Tibial artery (tissue), 4 donors: ENCODE measurements at places on chromosomes 1 and 21.

GRCh38 chr21:33661146-33661545, 18.8 kb downstream of the ITSN1 start:
- H3K27me3 ChIP-seq: no peaks in the 10 kb centered on the region
- H3K36me3 ChIP-seq: no peaks in the 10 kb centered on the region
- H3K27ac ChIP-seq: peak overlapping the region; percentile 63
- H3K4me1 ChIP-seq: no peaks in the 10 kb centered on the region
- no peak overlapping the region for H3K4me3 ChIP-seq

DNA sequence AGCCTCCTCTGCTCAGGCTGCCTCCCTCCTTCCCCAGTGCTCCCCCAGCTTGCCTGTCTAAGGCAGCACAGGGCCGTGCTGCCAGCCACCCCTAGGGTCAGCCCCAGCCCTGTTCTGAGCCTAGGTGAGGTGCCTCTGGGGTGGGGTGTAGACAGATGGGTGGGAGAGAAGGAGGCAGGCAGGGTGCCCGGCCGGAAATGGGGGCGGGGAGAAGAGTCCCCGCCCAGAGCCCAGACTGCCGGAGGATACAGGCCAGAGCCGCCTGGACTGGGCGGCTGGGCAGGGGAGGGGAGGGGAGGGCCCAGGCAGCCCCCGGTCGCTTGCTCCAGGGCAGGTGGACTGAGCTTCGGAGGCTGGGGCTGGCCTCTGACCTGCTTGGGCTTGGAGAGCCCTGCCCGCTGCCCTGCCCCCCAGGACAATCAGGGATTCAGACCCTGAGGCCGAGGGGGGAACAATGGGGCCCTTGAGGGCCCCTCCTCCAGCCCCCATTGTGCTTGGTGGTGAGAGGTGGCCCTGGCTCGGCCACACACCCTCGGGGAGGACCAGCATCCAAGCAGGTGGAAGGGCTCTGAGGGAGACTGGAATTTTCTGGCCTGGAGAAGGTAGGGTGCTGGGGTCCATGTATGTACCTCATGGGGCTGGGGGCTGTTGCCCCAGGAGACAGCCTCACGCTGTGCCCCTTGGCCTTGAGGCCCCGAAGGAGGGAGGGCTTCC, at the start of gene GJC2:
GJC2 (plus strand) TSS at position 525 of the 714 bp plus-strand sequence. CDS start 7,829 bp downstream, outside the sequence.
- H3K4me3 ChIP-seq: peak within 1 kb of the TSS; percentile 12
- H3K36me3 ChIP-seq: peaks cover 49% of the 10 kb centered on the region
- no peaks in the 10 kb centered on the region for H3K27me3 ChIP-seq
- H3K27ac ChIP-seq: peak within 1 kb of the TSS; percentile 69
- peaks cover 9% of the 10 kb centered on the region for H3K4me1 ChIP-seq
- peak; percentile 20 for DNase-seq

DNA sequence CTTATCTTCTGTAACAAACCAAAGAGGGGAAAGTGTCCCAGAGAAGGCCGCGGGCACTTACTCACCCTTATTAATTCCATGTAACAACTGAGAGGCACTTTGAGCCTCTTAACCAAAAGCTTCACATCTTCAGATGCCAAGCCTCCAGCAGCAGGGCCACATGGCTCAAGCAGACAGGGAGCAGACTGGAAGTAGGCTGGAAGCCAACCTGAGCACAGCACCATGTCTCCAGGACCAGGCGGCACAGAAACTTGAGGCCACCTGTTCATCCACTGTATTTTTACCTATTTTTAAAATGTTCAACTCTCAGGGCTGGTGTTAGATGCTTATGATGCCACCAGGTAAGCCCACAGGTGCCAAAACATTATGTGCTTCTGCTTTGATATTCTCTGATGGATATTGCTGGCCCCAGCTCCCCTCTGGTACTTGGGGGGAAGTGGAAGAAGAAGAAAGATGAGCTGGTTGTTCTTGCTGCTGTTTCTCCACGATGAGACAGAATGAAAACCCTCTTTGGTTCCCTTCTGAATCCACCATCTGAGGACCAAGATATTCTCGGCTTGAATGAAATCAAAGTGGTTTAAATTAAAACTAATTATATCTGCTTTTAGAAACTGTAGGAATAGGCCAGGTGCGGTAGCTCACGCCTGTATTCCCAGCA, 30.6 kb upstream of the SDE2 start:
- H3K4me3 ChIP-seq: no peak overlapping the region
- peaks cover 3% of the 10 kb centered on the region for H3K4me1 ChIP-seq
- no peak overlapping the region for H3K27ac ChIP-seq
- no peaks in the 10 kb centered on the region for H3K36me3 ChIP-seq

DNA sequence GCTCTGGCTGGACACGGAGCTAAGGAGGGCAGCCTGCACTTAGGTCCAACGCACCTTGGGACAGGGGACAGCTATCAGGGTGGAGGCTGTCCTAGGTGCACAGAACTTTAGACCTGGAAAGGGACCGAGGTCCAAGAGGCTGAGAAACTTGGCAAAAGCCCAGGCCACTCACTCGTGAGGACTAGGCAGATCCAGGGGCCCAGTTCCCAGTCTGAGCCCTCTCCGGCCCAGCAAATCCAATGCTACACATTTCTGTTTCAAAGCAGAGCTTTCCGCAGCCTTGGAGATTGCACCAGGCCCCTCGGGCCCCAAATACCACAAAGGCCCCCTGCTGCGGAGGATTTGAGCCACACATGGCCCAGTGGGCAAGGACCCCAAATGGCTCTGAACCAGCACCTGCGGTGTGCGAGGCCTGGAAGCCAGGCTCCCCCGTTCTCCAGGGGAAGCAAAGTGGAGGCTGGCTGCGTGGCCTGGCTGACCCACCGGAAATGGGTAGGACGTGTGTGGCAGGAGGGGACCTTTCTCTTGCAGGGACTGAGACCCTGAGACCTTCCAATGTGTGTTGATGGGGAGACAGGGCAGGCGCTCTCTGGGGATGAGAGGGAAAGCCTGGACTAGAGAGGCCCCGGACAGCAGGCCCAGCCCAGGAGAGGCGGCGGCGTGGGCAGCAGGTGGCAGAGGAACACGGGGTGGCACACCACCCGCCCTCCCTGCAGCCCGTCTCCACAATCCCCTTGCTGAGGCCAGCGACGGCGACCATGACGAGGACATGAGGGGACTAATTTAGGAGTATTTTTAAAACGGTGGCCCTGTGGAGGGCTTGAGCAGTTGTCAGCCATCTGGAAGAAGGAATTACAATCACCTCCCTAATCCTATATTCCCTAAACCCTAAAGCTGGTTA, 118.7 kb downstream of the CASZ1 start:
- no peaks in the 10 kb centered on the region for H3K27me3 ChIP-seq
- peaks cover 84% of the 10 kb centered on the region for H3K4me1 ChIP-seq
- H3K36me3 ChIP-seq: no peaks in the 10 kb centered on the region
- H3K4me3 ChIP-seq: no peak overlapping the region
- DNase-seq: no peak
- H3K27ac ChIP-seq: peak overlapping the region; percentile 78

DNA sequence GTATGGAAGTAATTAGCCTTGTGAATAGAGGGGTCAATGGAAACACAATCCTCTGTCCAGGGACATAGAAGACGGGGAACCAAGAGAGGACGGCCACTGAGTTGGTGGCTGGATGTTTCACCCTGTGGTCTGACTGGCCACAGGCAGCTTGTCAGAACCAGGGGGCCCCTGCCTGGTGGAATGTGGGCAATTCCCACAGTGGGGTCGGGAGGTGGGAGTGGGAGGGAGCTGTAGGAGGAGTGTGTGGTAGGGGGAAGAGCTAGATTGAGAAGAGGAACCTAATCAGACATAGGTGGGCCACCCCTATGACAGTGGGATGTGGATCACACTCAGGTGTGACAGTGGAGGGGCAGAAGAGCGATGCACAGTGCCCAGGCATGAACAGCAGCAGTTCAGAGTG, 31.3 kb downstream of the TRIM62 start:
- H3K4me1 ChIP-seq: no peaks in the 10 kb centered on the region
- no peak for DNase-seq
- H3K27me3 ChIP-seq: no peaks in the 10 kb centered on the region
- peaks cover 42% of the 10 kb centered on the region for H3K36me3 ChIP-seq

GRCh38 chr1:179329862-179330261, 35.9 kb upstream of the AXDND1 start:
- no peak overlapping the region for H3K27ac ChIP-seq
- H3K36me3 ChIP-seq: no peaks in the 10 kb centered on the region
- no peaks in the 10 kb centered on the region for H3K27me3 ChIP-seq
- H3K4me3 ChIP-seq: no peak overlapping the region
- DNase-seq: no peak

DNA sequence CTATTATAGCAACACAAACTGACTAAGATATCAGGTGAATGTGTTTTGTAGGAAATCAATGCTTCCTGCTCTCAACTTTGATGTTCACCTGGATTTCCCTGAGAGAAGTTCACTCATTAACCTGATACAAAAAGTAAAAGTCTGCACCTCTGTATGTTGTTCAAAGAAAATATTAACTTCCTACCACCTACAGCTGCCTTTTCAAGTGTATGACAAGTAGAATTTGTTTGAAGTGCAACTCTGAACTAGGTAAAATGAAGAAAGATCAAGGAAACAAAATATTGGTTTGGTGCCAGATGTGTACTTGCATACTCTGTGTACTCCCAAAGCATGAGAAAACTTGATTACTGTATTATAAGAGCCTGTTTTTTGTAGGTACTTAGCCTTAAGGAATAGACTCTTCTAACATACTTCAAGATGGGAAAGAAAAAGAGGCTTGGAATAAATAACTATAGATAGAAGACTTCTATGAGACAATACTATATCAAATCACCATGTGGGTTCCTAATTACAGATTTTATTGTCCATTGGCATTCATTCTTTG, 193.4 kb downstream of the APP start:
- peaks cover 51% of the 10 kb centered on the region for H3K36me3 ChIP-seq
- no peaks in the 10 kb centered on the region for H3K27me3 ChIP-seq
- H3K4me1 ChIP-seq: no peaks in the 10 kb centered on the region
- no peak for DNase-seq
- no peak overlapping the region for H3K27ac ChIP-seq
- no peak overlapping the region for H3K4me3 ChIP-seq

GRCh38 chr1:89484092-89485038, 40.3 kb upstream of the LRRC8B start:
- H3K27ac ChIP-seq: no peak overlapping the region
- DNase-seq: no peak
- no peaks in the 10 kb centered on the region for H3K27me3 ChIP-seq
- H3K4me3 ChIP-seq: no peak overlapping the region
